ENCODE measurements at places on chromosomes 2 and 18. TPM values are rescaled to one million over a fixed set of nuclear protein-coding genes. Genes with fewer than 3 reads are reported as not detected.

The LBX2 gene
- polyA plus RNA-seq, result not detected

The IL1R1 gene
- 9.6 TPM for polyA plus RNA-seq

The CABYR gene
- 4.8 TPM for polyA plus RNA-seq

The BOLL gene
- polyA plus RNA-seq, result not detected

The FAM110C gene
- polyA plus RNA-seq, result 1.9 TPM

The MROH2A gene
- 0.21 TPM for polyA plus RNA-seq

The TNFAIP6 gene
- polyA plus RNA-seq, result 18.4 TPM

The GAL3ST2 gene
- polyA plus RNA-seq, result not detected

The HPCAL1 gene
- polyA plus RNA-seq, result 43.6 TPM

The LYG1 gene
- polyA plus RNA-seq, result 2.2 TPM

The C2orf66 gene
- polyA plus RNA-seq, result not detected

The TCF4 gene
- 149 TPM for polyA plus RNA-seq

The G6PC2 gene
- not detected for polyA plus RNA-seq

The PROC gene
- 13.5 TPM for polyA plus RNA-seq

The PRKAG3 gene
- polyA plus RNA-seq, result 14.4 TPM

The LRPPRC gene
- polyA plus RNA-seq, result 73.2 TPM

The CREG2 gene
- polyA plus RNA-seq, result not detected

The DES gene
- polyA plus RNA-seq, result 5,433 TPM

The PLGLB2 gene
- polyA plus RNA-seq, result 0.84 TPM

The CGREF1 gene
- polyA plus RNA-seq, result 4.6 TPM

The FBXO48 gene
- polyA plus RNA-seq, result 1.9 TPM

The LOXHD1 gene
- 3.0 TPM for polyA plus RNA-seq

The CRIM1 gene
- polyA plus RNA-seq, result 22.6 TPM

The MBOAT2 gene
- 165 TPM for polyA plus RNA-seq

The HAAO gene
- polyA plus RNA-seq, result 45.3 TPM

The FER1L5 gene
- 3.7 TPM for polyA plus RNA-seq

The GKN1 gene
- polyA plus RNA-seq, result not detected

The DSC3 gene
- polyA plus RNA-seq, result not detected

The STARD6 gene
- 0.22 TPM for polyA plus RNA-seq

The EFHD1 gene
- 40.9 TPM for polyA plus RNA-seq

The TWIST2 gene
- polyA plus RNA-seq, result not detected

The BCL2 gene
- polyA plus RNA-seq, result 20.0 TPM

The RAPGEF4 gene
- polyA plus RNA-seq, result 4.6 TPM

The HTR2B gene
- 0.14 TPM for polyA plus RNA-seq

The DSG4 gene
- polyA plus RNA-seq, result 0.08 TPM

The GPAT2 gene
- 9.2 TPM for polyA plus RNA-seq

The SUMO1 gene
- 106 TPM for polyA plus RNA-seq

The FBXO15 gene
- polyA plus RNA-seq, result 1.3 TPM

The SCYGR4 gene
- polyA plus RNA-seq, result not detected

The EPHA4 gene
- polyA plus RNA-seq, result 13.3 TPM

The SEMA4C gene
- polyA plus RNA-seq, result 26.4 TPM

The TRMT61B gene
- 9.6 TPM for polyA plus RNA-seq

The UPP2 gene
- 0.08 TPM for polyA plus RNA-seq

The MPP4 gene
- polyA plus RNA-seq, result 0.16 TPM

The SNORC gene
- polyA plus RNA-seq, result 0.69 TPM

The EMILIN2 gene
- polyA plus RNA-seq, result 20.9 TPM

The C18orf32 gene
- 14.0 TPM for polyA plus RNA-seq

Measured in muscle of arm (tissue), 14 donors.